Stimulated activated CD4-positive, alpha-beta T cell treated with anti-CD3 and anti-CD28 coated beads, Interleukin-4, amount 100 ng/mL, for 48 hours (primary cell): ENCODE measurements at places on chromosomes 4 and X.

DNA sequence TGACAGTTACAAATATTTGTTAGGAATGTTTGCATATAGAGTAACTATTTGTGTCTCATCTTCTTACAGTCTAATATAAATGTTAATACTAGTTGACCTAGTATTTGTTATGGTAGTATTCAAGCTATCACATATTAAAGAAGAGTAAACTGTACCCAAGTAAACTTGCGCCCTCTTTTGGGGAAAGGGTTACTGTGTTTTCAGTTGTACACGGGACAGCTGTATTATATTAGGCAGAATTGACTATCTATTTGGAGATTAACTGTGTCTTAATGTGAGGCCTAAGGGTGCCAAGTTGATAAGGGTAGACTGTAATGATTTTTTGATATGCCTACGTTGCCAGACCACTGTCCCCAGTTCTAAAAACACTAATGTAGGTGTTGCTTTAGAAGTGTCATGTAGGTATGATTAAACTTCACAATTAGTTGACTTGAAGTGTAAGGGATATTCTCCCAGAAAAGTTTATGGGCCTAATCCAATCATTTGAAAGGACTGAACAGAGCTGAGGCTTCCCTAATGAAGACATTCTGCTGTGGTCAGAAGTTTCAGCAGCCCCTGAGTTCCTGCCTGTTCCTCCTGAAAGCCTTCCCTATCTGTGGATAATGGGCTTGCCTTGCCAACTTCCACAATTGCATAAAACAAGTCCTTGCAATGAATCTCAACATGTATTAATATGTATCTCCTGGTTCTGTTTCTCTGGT is 172.8 kb upstream of the CXCL13 start:
- DNase-seq = no peak

GRCh38 chrX:69264158-69264581 is 98.9 kb upstream of the PJA1 start:
- DNase-seq = no peak

DNA sequence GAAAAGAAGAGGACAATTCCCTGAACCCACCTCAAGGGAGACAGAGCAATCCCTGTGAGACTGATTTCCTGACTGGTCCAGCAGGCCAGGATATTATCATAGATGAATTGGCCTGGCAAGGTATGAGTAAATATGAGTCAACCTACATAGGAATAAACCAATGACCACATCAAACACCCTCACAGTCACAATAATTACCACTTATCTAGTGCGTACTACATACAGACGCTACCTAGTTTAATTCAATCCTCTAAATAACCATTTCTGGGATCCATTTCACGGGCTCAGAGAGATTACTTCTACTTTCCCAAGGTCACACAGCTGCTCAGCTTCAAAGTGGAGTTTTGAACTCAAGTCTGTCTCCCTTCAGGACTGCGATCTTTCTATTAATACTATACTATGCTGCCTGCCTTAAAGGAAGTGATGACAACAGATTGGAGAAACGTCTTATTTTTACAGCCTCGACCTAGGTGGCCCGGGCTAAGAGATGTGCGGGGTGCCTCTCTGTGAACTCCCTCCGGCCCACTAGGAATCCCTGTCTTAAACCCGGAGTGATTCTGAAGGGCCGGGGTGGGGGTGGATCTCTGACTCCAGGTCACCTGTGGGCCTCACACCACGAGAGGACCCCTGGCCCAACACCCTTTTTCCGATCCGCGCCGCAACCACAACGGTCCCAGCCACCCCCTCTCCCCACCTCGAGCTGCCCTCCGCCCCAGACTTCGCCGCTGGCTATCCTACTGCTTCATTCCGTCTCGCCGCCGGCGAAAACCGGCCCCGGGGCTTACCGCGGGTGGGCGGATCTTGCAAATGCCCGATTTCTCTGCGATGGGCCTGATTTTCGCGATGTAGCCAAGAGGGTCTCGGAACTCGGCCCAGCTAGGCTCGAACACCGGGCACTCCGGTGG is 800 bp downstream of the KDM5C start:
- DNase-seq = no peak

- DNase-seq = no peak
These were observed 556.5 kb upstream of the NR3C2 start for GRCh38 chr4:148998719-148999118.

DNA sequence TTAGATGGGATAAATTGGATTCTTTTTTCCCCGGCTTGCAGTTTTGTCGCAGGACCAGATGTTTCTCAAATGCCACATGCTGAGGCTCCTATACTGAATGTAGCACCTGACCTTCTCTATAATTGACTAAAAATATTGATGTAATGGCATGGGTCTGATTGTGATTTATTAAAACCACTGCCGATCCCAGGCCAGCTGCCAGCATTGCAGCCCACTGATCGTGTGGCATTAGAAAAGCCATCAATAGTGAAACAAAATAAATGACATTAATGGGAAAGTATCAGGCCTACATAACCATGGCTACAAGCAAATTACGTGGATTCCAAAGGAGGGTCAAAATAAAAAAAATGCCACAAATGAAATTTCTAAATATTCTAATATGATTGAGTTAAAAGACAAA is 98.7 kb downstream of the MAB21L2 start:
- no peak for DNase-seq

DNA sequence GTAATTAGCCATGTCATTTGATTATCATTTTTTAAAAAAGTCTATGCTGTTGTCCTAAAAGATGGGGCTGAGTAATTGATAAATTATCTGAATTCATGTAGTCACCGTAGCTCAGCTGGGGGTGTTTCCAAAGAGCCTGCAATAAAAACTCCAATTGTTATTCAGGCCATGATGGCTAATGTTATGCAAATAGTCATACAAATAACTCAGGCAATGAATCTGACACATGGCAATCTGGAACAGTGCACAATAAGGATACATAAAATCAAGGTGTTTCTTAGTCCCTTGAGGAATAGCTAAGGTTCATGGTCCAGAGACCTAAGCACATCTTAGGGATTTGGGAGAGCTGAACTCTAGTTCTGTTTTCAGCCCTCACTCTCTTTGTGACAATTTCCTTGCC is 15.2 kb downstream of the MMRN1 start:
- no peak for DNase-seq

GRCh38 chrX:107683124-107683895 is 55.0 kb downstream of the PRPS1 start:
- no peak for DNase-seq

- no peak for DNase-seq
These were observed 1.2 kb upstream of the KLHL34 start for GRCh38 chrX:21659320-21659719.

DNA sequence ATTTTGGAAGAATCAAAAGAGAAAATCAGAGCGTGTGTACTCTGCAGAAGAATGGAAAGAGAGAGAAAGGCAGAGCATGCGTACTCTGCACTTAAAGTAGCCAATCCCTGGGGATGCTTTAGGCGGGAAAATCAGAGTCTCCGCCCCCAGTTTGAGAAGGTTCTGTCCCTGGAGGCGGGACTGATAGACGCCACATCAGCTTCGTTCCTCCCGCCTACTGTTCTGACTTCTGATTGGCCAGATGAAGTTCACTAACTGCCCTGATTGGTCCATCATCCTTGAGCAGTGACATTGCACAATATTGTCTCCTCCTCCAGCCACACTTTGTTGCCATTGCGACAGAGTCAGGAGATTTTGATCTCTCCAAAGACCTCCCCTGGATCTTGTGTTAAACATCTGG is 23.8 kb downstream of the SSX1 start:
- no peak for DNase-seq

DNA sequence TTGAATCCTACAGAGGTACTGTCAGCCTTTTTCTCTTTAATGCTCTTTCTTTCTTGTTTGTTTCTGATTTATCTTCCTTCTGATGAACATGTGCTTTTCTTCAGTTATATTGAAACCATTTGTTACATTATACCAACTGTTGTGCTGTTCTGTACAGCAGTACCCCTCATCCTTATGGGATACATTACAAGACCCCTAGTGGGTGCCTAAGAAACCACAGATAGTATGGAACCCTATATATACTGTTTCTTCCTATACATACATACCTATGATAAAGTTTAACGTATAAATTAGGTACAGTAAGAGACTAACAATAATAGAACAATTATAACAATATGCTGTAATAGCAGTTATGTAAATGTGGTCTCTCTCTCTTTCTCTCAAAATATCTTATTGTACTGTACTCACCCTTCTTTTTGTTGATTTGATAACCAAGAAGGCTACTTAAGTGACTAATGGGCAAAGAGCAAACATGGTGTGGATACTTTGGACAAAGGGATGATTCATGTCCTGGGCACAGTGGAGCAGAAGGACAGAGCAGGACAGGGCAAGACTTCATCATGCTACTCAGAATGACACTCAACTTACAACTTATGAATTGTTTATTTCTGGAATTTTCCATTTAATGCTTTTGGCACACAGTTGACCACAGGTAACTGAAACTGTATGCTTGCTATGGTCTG is 10.7 kb upstream of the YIPF7 start:
- DNase-seq = no peak

- DNase-seq = no peak
These were observed 224.7 kb downstream of the MID1 start for GRCh38 chrX:10395643-10396042.
